ENCODE measurements at places on chromosomes 4 and X.
A peak's percentile ranks its signal among the peaks of the same experiment; 100 is the strongest.

GRCh38 chr4:65669111-65670019, 924 bp downstream of the EPHA5 start:
- no peak for DNase-seq

DNA sequence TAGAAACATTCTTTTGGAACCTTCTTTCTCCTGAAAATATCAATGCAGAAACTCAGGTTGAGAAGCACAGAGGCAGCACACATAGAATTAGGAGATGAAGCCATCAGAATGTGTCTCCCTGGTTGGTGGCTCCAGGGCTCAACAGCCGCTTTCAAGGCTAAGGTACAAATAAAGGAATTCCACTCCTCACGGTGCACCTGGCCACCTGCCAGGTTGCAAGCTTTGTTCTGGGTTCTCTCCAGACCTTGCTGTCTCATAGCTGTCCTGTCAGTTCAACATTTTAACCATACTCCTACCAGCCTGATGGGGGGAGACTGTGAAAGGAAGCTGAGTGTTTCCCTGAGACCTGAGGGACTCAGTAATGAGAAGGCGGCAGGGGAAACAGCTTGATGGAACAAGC, 96.3 kb upstream of the HPF1 start:
- DNase-seq, result no peak

DNA sequence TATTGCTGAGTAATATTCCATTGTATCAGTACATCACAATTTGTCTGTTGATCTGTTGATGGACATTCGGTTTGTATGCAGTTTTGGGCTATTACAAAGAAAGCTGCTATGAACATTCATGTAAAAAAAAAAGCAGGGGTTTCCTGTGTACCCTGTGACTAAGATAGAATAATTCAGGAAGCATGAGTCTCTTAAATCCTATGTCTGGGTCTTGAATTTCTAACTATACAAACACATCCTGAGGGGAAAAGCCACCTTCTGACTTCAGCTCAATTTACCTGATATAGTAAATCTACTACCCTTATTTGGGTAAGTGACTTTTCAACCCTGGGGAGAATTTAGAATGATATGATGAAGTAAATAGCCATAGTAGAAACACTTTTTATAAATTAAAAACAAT, 94.6 kb upstream of the FUNDC1 start:
- no peak for DNase-seq

DNA sequence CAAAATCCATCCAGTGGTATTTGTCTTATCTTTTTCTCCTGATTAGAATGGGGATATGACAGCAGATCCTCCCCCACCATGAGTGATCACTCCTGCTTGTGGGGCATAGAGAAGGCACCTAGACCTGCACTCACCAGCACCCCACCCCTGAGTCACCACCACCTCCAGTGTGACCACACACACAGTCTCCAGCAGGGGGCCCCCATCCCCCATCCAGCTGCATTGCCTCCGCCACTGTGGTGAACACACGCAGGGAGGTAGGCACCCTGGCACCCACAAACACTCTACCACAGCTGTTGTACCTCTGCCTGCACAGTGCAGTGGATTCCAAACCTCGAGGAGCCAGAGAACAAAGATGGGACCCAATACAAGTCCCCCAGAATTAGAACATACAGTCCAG, 9.0 kb upstream of the MAGEA8 start:
- DNase-seq, result peak; percentile 46

GRCh38 chr4:90537491-90537890, 410.3 kb downstream of the CCSER1 start:
- DNase-seq, result no peak

GRCh38 chr4:74682567-74683359, 111.6 kb downstream of the BTC start:
- no peak for DNase-seq

DNA sequence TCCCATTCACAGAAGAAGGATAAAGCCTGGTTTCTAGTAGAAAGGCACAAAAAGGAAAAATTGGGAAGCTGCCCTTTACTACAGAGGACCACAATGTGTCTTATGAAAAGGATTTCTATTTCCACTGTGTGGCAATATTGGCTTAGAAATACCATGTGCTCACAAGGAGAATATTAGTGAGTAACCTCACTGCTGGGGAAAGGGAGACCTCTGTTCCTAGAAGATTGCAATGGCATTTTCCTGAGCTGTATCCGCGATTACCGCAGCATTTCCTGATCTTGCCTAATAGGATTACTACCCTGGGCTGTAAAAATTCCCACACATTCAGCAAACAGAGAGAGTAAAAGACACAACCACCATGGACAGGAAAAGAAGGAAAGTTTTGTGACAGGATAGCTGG, 308.8 kb upstream of the TECRL start:
- no peak for DNase-seq

DNA sequence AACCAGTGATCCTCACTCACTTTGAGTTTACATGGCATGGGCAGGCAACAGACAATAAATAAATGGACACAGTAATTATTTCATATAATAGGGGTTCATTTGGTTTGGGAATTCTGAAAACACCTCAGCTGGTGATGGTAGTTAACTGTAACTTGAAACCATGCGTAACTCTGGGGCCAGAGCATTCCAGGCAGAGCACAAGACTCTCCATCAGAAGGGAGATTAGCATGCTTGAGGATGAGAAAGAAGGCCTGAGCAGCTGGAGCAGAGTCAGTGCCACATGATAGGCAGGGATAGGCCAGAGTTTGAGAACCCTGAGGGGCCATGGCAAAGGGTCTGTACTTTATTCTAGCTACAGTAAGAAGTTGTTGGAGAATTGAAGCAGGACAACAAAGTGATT, 56.3 kb upstream of the CXCL8 start:
- DNase-seq, result no peak

- DNase-seq, result no peak
Measured at GRCh38 chrX:148871422-148872160, 371.2 kb downstream of the AFF2 start.

DNA sequence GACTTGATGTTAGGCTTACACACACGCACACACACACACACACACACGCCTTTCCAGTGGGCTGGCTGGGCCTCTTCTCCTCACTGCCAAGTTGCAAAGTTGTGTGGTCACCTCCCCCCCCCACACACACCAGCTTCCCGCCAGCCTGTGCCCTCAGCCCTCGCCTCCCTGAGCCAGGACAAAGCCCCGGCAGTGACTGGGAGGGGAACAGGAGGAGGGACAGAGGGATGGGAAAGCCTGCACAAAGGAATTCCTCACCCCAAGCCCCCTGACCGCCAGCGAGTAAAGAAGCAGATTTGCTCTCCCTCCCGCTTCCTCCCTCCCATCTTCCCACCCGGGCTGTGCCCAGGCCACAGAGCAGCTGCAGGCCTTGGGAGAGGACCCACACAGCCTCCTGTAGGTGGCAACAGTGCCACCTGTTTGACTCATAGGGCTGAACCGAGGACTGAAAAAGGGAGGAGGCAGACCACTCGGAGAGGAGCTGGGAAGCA, at the start of gene GDPD2:
TSS of gene GDPD2 (plus strand) at position 464 of the 491 bp plus-strand sequence. CDS start 1,671 bp downstream, outside the sequence.
- DNase-seq, result no peak

GRCh38 chr4:54746218-54746617, 88.5 kb downstream of the KIT start:
- DNase-seq, result no peak

DNA sequence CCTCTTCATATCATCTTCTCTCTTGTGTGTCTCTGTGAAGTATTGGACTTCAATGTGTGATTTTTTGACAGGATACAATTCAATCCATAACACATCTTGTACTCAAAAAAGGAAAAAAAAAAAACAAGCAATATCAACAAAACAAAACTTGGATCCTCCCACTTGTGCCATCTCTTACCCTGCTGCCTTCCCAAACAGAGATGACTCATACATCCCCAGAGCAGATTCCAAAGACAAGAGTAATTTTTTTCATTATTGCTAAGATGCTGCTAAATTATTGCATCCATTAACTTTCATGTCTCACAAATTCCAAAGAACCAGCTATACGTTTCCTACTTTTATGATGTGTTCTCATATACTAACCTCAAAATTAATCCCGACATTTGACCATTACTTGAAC, 479.2 kb downstream of the GBA3 start:
- DNase-seq, result no peak

- DNase-seq, result no peak
Measured at GRCh38 chr4:152635851-152636250, 43.9 kb downstream of the TMEM154 start.

Measured in GM13977 (cell line).